Stimulated activated CD8-positive, alpha-beta memory T cell treated with anti-CD3 and anti-CD28 coated beads, Interleukin-7, amount 100 ng/mL, for 4 hours (primary cell): ENCODE measurements at places on chromosomes 5 and 9.

GRCh38 chr9:127554966-127555839 is 56.9 kb upstream of the STXBP1 start:
- DNase-seq = no peak

GRCh38 chr5:173614591-173614990 is 1.9 kb downstream of the BOD1 start:
- DNase-seq = no peak

DNA sequence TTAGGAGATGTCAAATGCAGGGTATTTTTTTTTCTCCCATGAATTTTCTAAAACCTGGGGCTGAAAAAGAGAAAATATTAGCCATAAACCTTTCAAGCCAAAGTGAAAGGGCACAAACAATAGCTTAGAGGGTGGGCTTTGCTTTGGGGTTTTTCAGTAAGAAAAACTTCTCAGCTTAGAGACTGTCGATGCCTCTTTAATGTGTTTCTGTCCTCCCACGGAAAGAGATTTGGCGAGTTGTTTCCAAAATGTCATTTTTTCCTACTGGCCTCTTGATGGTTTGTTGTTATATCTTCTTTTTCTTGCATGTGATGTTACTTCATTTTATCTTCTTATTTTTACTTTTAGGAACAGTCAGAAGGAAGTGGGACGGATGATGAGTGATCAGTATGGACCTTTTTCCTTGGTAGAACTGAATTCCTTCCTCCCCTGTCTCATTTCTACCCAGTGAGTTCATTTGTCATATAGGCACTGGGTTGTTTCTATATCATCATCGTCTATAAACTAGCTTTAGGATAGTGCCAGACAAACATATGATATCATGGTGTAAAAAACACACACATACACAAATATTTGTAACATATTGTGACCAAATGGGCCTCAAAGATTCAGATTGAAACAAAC is 177.3 kb downstream of the SMARCA2 start:
- DNase-seq = no peak

DNA sequence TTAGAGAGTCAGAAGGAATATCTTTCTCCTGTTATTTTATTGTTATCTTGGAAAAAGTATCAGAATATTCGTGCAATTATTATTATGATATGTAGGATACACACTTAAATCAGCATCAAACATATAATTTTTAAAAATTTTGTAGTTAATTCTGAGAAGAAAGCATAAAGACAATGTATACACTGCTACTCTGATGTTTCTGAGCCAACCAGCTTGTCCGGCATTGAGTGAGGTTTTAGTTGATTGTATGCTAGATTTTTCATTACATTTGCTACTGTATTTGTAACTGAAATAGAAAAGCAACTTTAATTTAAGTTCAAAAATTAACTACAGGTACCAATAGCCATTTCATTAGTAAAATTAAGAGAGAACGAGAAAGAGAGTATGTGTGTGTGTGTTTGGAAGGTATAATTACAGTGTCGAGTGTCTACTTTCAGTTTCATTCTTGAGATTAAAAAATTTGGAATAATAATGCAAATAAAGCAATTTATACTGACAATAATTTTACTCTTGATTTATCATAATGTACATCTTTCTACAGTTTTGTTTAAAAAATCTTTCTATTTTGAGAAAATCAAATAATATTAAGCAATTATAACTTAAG is 160.4 kb upstream of the CDH12 start:
- no peak for DNase-seq

GRCh38 chr5:61311836-61312808 is 19.9 kb upstream of the ZSWIM6 start:
- DNase-seq = no peak

GRCh38 chr9:36479101-36479500 is 79.0 kb upstream of the RNF38 start:
- DNase-seq = no peak

GRCh38 chr5:127931396-127931795 is 152.2 kb upstream of the SLC12A2 start:
- no peak for DNase-seq

DNA sequence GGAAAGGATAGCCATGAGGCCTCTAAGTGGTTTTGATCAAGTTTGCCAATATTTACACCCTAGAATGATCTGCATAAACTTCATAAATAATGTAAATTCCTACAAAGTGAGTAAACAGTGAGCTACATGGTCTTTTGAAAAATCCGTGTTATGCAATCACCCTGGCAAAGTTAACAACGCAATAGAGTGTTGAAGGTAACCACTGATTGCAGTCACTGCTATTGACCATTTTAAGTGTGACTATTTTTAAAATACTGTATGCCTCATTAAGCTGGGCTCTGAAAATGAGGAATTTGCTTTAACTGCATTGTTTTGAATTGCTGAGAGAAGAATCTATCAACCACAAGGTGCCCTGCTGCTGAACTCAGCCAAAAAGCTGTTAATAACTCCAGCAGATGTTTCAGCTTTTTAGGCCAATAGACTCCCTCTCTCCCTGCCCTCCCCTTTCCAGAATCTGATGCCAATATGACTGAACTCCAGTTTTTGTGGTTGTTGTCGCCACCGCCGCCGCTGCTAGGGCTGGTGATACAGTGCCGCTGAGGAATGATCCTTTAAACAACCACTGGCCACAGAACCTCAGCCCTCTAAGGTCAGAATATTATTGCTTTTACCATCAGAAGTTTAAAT is 35.3 kb upstream of the SMARCA2 start:
- DNase-seq = no peak

- DNase-seq = no peak
These were observed 2.9 kb upstream of the SLC4A9 start for GRCh38 chr5:140356853-140357725.

DNA sequence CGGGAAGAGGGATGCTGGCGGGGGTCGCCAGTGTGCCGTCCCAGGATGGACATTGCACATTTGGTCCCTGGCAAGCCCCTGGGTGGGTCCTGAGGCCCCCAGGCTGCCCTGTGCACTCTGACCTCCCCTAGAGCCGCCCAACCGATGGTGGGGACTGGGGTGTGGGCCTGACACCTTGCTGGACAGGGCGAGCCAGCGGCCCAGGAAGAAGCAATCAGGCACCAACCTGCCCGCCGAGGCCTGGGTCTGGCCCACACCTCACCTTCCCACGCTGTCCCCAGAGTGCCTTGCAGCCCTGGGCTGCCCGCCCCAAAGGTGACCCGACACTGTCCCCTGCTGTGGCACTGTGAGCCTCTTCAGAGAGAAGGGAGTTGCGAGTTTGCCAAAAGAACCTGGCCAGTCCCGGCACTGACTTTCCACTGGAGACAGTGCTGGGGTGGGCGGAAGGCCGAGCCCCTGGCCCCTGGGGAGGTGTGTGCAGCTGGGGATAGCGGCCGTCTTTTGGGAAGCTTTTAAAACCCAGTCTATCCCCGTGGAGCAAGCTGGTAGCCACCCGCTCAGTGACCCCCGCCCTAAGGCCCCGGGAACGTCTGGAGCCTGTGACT is 12.0 kb upstream of the NRARP start:
- DNase-seq = no peak

- no peak for DNase-seq
These were observed 44.5 kb downstream of the TRIO start for GRCh38 chr5:14187660-14188059.

DNA sequence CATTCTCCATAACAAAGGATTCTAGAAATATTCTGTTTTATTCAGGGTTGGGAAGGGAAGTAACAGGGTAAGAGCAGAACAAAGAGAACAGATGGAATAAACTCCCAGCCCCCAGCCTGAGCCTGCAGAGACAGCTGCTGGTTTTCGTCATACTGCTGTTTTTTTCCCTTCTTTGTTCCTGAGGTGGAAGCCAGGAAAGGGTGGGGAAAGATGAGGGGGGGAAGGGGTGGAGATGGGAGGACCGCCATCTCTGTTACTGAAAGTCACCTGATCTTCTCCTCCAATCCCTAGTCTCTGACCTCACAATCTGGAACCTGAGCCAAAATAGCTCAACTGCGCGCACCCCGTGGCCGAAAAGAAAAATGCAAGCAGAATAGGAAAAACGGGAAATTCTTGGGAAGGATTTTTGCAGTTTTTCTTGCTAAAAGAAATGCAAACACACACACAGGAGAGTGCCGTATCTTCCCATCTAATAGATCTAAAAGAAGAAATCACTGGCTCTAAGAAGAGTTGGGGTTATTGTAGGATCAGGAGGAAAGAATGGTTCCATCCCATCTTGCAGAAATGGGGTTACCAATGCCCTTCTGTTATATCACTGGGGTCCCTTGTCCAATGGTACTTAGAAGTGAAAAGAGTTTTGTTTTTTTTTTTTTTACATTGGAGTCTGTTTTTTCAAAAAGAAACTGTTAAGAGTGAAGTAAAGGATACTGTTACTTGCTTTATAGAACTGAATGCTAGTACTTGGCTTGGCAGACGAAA is 57.9 kb downstream of the DIAPH1 start:
- DNase-seq = no peak

DNA sequence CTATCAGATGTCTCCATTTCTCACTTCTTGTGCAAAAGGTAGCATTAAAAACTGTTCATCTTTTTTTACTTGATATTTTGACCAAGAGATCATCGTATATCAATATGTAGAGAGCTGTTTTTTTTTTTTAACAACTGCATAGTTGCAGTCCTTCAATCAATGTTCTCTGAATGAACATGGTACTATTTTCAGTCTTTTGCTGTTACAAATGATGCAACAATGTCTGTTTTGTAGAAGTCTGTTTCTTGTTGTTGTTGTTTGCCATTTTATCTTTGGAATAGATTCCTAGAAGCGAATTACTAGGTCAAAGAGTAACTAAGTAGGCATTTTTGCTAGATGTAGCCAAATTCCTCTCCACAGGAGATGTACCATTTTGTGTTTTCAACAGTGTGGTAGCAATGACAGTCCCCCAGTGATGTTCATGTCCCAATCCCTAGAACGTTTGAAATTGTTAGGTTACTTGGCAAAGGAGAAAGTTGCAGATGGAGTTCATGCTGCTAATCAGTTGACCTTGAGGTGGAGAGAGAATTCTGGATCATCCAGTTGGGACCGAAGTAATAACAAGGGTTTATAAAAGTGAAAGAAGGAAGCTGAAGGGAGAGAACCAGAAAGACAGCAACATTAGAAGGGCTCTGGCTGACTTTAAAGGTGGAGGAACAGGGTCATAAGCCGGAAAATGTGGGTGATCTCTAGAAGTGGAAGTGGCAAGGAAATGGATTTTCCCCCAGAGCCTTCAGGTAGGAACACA is 6.3 kb downstream of the MTREX start:
- no peak for DNase-seq

DNA sequence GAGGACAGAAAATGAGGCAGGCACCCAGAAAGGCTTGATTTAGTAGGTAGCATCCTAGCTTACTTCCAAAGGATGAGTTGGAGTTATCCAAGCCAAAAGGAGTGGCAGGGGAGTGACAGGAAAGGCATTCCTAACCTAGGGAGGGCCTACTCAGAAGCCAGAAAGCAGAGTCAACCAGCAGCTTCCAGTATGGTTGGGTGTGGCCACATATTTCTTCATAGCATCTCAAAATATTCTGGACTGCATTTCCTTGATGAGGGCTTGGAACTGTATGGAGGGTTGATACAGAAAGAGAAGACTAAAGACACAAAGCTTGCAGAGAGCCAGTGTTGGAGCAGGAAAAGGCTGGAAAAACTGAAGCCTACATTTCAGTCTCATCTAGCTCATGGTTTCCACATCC is 656.8 kb upstream of the DMAC1 start:
- DNase-seq = no peak

GRCh38 chr9:92385477-92385876 is 18.9 kb downstream of the OGN start:
- no peak for DNase-seq

- no peak for DNase-seq
These were observed 204.1 kb downstream of the CDH12 start for GRCh38 chr5:22649074-22649473.

GRCh38 chr5:74895906-74896305 is 29.7 kb upstream of the FAM169A start:
- DNase-seq = no peak

- DNase-seq = no peak
These were observed 23.4 kb upstream of the ORM1 start for GRCh38 chr9:114299286-114300152.

GRCh38 chr5:59317023-59317773 is 576.3 kb downstream of the PDE4D start:
- no peak for DNase-seq

DNA sequence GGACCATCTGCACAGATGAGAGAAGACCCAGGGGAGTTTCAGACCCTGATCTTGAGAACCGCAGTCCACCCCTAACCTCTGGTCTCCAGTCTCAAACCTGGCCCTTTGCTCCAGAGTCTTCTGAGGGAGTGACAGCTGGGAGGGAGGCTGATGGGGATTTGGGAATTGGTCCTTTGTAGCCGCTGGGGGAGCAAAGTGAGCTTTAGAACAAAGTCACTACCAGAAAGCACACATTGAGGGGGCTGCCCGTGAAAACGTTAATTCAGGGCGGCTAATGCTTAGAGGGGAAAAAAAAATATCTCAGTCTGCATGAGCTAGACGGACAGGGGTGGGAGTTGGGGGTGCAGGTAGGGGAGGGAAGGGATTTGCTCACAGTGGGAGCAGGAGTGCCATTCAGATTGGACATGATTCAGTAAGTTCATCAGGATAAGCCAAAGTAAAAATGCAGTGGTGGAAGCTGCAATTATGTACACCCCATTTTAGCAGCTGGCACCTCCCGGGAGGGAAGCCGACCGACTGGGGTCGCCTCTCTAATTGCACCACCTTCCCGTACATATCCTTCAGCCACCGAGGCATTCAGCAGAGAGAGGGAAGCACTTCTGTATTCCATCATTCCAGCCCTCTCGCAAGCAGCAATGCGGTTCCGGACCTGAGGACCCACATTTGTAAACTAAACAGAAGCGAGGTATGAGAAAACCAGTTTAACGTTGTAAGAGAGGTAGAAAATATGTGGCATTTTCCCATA is 123.4 kb upstream of the RETREG1 start:
- no peak for DNase-seq

DNA sequence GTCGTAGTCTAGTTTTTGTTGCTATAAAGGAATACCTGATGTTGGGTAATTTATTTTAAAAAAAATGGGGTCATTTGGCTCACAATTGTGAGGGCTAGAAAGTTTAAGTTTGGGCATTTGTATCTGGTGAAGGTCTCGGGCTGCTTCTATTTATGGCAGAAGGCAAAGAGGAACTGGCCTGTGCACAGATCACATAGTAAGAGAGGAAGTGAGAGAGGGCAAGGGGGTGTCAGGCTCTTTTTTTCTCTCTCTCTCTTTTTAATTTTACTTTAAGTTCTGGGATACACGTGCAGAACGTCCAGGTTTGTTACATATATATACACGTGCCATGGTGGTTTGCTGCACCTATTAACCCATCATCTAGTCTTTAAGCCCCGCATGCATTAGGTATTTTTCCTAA is 453.3 kb downstream of the DIRAS2 start:
- DNase-seq = no peak

DNA sequence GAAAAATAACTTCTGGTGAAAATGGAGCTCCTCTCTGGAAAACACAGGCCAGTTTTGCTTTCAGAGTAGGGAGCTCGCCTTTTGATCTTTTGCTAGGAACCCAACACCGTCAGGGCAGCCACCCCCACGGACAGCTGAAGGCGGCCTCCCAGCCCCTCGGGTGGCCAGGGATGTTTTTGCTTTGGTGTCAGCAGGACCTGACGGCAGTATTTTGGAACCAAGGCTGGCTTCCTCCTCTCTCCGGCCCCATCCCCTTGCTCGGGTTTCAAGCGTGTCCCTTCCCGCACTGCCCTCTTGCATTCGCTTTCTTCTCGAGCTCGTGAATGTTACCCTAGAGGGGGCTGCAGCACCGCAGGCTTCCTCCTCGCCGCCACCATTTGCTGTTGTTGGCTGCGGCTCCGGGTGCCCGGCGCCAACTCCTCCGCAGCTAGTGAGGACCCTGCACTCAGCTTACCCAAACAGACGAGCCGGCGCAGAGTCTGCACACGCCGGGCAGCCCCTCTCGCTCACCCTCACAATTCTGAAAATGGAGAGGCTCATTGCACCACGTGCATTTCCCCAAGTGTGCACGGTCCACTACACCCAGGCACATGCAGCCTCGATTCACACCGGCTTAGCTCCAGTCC is 35.5 kb upstream of the ADAMTSL1 start:
- no peak for DNase-seq
